ENCODE measurements at places on chromosomes 12 and 14.

- DNase-seq = no peak
These were observed 77.7 kb upstream of the KCNJ8 start for GRCh38 chr12:21852251-21852650.

- DNase-seq = no peak
These were observed 157.4 kb downstream of the DACT1 start for GRCh38 chr14:58794993-58795762.

DNA sequence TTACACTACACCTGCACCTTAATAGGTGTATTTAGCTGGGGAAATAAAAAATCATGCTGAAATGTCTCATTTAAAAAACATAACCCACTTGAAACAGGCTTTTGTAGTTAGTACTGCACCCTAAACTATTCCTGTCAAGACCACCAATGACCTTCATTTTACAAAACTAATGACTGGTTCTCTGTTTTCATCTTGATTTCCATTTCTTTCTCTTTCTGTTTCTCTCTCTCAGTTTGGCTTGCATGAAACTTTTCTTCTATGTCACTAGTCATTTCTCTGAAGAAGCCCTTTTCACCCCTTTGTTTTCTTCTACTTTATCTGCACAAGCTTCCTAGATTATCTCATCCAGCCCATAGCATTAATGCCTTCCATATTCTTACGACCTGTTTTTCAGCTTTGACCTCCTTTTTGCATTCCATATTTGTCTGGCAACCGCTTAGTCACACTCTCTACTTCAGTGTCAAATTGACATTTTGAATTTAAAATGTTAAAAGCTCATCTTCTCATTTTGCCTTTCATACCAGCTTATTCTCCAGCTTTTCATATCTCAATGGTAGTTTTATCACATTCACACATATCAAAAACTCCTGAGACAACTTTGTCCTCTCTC lies 32.7 kb upstream of the KLRF1 start:
- peak; percentile 15 for DNase-seq

GRCh38 chr14:57389646-57390036 lies 745 bp upstream of the NAA30 start:
- no peak for DNase-seq

DNA sequence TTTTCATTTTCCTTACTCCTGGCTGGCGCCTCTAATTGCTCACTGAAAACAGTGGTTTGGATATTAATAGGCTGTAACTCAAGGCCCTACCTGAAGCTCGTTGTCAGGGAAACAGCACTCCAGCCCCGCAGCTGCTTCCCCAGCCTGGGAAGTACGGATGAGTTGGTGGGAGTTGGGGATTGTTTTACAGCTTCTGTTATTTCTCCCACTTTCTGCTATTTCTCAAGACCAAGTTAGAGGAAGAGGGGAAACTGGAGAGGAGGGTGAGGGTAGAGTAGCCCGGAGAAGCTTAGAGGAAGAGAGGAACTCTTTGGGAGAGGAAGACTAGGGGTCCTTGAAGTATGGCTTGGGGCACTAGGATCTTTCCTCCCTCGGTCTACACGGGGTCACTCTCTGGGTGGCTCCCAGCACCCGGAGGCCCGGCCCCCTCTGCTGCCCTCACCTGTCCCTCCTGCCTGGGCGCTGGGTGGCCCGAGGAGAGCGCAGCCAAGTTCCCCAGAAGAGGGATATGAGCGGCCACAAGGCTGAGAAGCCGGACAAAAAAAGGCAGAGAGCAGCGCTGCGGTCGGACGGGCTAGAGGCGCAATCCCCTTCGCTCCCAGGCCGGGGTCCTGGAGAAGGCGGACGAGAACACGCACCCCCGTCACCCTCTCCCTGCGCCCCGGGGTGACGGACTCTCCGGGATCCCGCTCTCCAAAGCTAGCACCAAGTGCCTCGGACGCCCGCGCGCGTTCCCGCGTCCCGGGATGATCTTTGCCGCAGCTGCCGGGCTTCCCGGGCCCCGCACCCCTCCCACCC lies 671 bp downstream of the SPTB start:
- DNase-seq = no peak

- DNase-seq = no peak
These were observed 2.8 kb upstream of the KCNH3 start for GRCh38 chr12:49535921-49536525.

DNA sequence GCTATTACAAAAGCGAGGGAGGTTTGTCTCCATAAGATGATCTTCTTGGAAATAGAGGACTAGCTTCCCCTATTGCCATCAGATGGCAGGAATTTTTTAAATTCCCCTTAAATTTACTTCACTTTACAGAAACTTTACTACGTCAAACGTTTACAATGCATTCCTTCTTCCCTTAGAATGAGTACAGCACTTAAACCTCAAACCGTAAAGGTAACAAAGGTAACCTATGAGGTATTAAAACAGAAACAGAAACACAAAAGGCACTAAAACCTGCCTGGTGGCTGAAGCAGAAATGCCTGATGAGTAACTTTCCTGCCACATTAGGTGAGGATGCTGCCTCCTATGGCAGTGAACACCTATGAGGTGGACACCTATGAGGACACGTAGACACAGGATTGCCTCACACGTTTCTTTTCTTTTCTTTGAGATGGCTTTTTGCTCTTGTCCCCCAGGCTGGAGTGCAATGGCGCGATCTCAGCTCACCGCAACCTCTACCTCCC lies 25.0 kb downstream of the DIO2 start:
- DNase-seq = no peak

DNA sequence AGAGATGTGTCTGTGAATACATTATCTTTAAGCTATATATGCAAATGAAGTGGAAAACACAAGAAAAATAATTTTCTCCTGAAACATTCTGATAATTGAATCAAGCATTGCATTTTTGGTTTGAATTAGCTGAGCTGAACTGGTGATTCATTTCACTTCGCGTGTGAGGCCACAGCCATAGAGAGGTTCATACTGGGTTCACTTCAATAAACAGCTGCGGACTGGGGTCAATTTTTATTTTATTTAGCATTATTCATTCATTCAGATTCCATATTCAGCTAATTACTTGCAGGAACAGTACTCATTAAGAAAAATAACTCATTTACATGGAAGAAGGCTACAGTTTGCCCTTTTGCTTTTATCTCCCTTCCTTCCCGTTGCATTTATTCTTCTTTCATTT lies 195.2 kb upstream of the LRIG3 start:
- DNase-seq = no peak

GRCh38 chr14:103377522-103378037 lies 7.6 kb upstream of the MARK3 start:
- no peak for DNase-seq

DNA sequence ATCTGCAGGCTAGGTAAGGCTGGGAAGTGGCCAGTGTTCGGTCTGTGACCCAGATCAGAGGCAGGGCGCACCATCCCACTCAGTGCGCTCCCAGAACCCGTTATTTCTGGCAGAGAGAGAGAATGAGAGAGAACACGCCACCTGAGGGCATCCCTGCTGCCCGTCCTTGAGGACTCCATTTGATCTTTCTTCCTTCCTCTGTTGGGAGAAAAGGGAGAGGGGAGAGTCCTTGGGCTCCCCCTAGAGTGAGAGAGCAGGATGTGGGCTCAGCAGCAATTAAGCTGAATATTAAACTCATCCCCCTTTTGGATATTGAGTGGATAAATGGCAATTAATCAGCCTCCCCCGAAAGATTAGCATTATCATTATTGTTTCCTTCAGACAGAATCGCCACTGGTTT lies 70.6 kb downstream of the IFT43 start:
- no peak for DNase-seq

DNA sequence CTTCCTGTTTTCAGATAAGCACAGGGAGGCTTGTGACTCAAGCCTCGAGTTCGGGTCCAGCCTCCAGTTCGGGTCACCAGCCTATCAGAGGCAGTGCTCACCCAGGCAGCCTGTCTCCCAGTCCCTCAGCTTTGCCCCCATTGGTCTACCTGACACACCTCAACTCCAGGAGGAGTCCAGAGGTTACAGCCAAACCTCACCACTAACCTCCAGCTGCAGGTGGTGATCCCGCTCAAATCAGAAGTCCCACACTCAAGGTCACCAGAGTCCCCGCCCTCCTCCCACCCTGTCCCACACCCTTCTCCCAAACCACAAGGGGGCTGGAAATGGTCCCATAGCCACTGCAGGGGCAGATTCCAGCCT lies 42.1 kb downstream of the KDM2B start:
- DNase-seq = no peak

GRCh38 chr12:130633771-130634170 lies 82.3 kb downstream of the RIMBP2 start:
- DNase-seq = no peak

DNA sequence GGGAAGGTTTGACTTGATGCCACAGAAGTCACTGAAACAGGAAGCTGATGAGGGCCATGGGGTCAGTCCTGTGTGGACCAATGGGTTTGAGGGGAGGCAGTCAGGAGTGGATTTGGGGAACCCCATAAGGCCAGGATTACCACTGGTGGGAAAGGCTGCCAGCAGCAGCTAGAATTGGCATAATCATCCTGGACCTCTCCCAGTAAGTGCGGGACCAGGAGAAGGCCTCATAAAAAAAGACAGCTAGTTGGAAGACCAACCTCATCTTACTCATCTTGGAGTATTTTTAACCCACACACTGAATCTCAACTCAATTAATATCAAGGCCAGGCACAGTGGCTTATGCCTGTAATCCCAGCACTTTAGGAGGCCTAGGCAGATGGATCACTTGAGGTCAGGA lies 22.7 kb downstream of the TBX3 start:
- no peak for DNase-seq

- DNase-seq = no peak
These were observed 82.7 kb downstream of the C14orf132 start for GRCh38 chr14:96121660-96122395.

DNA sequence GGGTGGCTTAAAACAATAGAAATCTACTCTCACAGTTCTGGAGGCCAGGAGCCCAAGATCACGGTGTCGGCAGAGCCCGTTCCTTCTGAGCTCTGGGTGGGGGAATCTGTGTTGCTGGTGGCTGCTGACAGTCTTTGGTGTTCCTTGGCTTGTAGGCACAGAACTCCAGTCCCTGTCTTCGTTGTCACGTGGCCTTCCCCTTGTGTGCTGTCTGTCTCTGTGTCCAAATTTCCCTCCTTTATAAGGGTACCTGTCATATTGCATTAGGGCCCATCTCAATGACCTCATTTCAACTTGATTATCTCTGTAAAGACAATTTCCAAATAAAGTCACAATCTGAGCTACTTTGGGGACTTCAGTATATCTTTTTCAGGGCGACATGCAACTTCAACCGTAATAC lies 81.6 kb downstream of the CCDC92 start:
- no peak for DNase-seq

GRCh38 chr12:114011711-114012110 lies 45.6 kb upstream of the RBM19 start:
- no peak for DNase-seq

DNA sequence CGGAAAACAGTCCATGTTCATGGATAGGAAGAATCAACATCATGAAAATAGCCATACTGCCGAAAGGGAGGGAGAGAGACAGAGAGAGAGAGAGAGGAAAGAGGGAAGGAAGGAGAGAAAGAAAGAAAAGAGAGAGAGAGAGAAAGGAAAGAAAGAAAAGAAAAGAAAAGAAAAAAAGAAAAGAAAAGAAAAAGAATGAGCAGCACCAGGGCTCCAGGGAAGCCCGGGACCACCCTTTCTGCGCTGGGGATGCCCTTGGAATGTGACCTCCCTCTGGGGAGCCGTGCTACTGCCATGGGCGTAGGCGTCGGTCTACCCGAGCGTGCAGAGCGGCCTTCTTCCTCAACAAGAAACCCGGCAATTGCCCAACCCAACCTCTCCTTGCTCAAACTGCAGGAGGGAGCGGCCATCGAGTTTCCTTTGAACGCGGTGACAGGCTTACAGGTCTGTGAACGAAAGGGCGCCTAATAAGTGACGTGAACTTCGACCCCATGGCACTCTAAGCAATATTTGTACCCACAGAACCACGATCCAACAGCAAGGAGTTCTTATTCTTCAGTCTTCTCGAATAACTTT lies 16.9 kb downstream of the OR6S1 start:
- peak; percentile 62 for DNase-seq

DNA sequence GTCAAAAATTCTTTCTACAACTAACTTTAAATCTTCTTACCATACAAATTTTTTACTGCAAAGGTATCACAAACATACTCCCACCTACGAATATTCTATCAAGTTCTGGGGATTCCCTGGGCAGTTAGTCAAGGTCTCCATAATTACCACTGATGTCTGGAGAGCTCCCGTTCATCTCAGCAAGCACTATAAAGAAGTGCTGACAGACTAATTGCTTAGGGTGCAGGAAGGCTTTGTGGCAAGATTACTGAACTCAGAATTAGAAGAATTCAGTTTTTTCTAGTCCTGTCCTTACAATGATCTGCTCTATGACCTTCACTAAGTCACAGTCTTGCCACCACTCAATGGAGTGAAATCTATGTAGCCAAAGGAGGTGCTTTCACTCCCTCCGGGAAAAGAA lies 61.5 kb downstream of the DUSP16 start:
- no peak for DNase-seq

DNA sequence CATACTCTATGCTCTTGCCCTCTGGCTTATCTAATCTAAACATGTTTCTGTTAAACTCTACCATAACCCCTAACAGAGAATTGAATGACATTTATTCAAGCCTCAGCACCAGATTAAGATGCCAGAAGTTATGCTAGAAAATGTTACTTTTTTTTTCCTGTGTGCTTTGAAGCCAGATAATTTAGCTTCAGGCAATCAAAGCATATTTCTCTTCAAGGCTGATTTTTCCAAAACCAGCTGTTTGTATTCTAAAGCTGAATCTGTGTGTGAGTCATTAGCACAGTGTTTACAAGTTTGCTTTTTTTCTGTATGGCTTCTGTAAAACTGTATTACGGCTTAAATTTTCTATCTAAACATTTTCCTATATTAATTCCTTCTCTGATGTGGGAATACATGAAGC lies 326.1 kb downstream of the FSCB start:
- no peak for DNase-seq

- no peak for DNase-seq
These were observed 77.2 kb downstream of the RFLNA start for GRCh38 chr12:124371970-124372555.

DNA sequence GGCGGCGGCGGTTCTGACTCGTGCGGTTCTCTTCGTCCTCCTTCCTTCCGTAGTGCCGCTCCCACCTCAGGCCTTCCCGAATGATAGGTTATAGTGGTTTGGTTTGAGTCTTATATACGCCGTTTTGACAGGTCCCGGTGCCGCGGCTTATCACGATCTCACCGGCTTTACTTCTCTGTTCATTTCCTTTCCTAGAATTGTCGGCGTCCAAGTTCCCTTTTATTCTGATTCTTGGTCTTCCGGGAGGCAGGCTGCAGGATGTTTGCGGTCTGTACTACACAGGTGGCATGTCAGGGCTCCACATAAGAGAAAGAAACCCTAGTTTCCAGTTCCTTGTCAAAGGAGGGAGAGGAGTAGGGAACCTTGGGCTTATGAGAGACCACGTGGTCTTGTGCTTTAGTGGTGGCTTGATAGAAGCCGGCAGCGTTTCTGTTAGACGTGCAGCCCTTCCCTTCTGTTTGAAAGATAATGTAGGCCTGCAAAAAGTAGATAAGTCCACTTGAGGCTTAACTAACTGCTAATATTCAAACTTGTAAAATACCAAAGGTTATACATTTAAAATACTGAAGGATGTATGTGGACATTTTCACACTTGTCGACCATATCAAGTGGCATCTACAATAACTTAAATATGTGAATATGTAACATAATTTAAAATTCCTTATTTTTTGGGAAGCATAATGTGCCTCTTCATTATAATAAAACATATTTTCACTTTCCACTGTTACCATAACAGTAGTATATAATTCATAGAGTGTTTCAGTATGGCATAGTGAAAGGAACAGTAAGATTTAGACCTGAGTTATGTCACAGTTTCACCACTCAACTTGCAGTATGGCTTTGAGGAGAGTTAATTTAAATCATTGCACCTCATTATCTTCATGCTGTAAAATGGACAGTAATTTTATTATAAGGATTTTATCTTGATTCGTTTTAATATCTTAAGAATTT lies 804 bp downstream of the USP15 start:
- DNase-seq = peak; percentile 77

Data from CD4-positive, alpha-beta T cell treated with Interleukin-12 subunit alpha and Interleukin-12 subunit beta, for 1 hour (primary cell).